ENCODE measurements at places on chromosomes 5 and 9.

DNA sequence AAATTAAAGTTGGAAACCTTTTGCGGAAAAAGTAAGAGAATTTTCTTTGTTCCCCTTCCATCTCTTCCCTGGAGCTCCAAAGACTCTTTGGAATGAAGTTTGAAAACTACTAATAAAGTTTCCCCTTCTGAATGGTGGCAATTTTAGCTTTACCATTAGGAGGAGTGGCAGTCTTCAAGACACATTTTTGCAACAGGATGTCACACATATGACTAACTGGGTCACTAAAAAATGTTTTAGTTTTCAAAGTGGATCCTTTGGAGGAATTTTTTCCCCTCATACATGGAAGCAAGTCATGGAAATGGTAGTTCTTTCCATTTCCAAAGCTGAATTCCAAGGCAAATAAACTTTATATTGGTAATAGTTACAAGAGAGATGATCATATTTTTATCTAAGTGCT, 15.6 kb downstream of the FBXO4 start:
- no peak for DNase-seq

DNA sequence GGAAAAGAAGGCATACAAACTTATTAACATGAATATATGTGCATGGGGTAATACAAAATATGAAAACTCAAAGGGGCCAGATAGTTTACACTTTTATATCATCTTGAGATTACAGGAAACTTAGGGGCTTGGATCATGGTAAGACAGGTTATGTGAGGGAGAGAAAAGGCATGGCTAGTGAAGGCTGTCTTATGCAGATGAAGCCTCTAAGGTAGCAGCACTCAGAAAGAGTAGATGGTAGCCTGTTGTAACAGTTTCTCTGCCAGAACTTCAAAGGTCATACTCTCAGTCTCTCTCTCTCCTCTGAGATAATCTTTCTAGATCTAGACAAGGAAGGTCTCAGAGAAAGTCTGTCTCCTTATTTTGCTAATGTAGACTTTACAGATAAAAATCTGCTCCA, 57.2 kb upstream of the FGF10 start:
- no peak for DNase-seq

DNA sequence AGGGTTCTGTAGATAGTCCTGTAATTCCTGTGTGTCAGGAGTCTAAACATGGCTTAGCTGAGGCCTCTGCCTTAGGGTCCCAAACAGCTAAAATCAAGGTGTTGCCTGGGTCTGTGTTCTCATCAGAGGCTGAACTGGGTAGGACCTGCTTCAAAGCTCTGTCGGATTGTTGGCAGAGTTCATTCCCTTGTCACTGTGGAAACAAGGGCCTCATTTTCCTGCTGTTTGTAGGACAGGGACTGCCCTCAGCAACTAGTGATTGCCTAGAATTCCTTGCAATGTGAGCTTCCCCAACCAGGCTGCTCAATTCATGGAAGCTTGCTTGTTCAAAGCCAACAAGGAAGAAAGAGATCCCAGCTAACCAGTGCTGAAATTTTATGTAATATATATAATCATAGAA, 283.2 kb downstream of the DNAH5 start:
- no peak for DNase-seq

- no peak for DNase-seq
These were observed 7.7 kb downstream of the SPINK9 start for GRCh38 chr5:148343046-148343407.

DNA sequence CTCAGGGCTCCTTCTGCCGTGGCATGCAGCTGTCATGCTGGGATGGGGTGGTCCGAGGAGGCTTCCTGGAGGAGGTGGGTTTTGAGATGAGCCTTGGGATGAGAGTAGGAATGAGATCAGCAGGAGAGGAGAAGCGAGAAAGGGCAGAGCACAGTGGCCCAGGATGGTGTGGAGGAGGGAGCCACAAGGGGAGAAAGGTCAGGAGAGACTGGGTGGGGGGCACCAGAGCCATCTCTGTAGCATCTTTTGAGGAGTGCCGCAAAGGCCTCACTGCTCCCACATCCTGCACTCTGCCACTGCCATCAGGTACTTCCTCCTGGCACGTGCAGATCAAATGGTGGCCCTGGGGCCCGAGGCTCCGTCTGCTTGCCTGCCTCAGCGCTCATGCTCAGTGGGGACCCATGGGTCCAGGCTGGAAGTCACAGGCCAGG, 150.2 kb downstream of the MACROH2A1 start:
- DNase-seq, result no peak

DNA sequence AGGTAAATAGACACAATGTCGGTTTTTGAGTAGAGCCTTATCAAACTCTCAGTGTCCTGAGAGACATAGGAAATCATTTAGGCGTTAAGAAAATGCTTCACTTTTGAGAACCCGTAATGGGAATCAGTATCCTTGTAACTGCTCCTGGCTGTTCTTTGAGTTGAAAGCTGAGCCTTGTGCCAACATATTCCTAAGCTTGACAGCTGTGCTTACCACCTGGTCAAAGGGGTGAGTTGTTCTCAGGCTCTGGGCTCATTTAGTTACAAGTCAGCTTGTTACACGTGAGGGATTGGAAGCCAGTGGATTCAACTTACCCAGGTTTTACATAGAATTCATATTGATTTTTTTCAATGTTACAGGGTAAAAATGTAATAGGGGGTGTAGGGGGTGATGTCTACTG, 145.9 kb downstream of the GABRB2 start:
- no peak for DNase-seq
